ENCODE measurements at places on chromosomes 13 and 19.
A peak's percentile ranks its signal among the peaks of the same experiment; 100 is the strongest.

- DNase-seq: no peak
These were observed 4.7 kb downstream of the ZNF536 start for GRCh38 chr19:30376826-30377425.

DNA sequence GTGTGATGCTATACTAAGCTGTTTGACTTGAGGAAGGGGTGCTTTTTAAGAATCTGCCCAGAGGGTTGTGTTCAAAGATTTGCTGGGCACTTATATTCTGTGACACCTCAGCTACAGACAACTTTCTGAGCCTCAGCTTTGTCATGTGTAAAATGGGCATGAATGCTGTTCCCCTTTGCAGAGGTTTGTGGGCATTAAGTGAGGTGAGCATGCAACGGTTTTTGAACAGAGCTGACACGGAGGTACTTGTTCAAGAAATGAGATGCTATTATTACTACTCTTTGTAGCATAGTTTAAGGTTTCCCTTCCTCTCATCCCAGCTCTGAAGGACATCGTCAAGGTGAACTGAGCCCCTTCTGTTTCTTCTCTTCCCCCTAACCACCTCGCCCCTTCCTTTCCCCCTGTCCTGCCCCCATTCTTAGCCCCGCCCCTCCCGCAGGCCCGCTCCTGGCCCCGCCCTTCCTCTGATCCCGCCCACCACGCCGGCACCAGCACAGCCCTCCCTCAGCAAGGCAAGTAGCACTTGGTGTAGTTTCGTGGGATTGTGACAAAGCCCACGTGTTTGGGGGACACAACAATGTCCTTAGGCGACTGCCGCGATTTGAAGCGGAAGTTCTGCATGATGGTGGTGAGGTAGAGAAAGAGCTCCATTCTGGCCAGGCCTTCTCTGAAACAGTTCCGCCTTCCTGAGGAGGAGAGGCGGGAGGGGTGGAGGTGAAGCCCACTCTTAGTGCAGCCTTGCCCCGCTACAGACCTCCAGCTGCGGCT is 26.1 kb upstream of the CYP2A7 start:
- no peak for DNase-seq

DNA sequence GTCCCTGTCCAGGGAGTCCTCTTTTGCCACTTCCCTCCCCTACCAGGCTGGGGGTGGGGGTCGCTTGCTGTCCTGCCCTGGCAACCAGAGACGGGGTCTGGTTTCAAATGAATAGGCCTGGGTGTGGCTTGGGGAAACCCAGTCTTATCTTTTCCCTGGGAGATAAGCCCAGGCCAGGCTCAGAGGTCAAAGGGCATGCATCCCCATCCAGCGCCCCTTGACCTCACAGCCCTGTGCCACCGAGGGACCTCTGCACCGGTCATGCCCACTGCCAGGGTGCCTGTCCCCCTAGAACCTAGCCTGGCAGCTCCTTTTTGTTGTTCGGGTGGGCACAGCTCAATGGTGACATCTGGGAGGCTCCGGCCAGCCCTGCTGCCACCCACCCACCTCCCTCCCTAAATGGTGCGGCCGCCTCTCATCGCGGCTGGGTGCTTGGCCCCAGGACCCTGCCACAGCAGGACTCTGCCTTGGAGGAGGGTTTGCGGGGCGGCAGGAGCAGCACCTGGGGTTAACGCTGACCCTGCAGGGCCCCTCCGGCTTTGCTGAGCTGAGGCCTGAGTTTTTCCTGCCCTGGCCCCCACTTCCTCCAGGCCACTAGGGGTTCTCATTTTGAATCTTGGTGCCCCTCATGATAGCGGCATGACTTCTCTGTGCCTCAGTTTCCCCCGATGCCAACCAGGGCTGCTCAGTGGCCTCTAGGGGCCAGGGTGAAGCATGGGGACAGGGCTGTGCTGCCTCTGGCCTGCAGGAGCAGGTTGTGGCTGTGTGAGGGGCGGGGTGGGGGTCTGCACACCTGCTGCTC is 2.9 kb upstream of the CERS1 start:
- DNase-seq: no peak

DNA sequence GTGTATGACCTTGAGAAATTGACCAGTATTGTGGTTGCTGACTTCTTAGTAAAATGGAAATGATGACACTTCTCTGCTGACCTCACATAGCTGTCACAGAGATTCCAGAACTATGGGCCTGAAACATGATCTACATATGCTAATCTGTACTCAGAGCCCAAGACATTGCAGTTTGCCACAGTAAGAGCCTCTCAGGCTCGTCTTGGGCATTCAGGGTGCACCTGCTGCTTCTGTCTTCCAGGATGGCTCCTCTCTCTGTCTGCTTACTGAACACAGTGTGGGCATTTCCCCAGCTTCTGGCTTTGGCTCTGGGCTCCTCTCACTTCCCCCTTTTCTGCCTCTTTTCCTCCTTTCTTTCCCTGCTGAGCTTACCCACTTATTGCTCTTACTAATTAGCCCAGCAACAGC is 22.3 kb upstream of the SLC46A3 start:
- DNase-seq: no peak

GRCh38 chr19:35166100-35167063 is 11.8 kb downstream of the FXYD5 start:
- DNase-seq: no peak

GRCh38 chr19:31519256-31519655 is 170.0 kb upstream of the TSHZ3 start:
- DNase-seq: no peak

GRCh38 chr13:64293923-64294322 is 2878.3 kb upstream of the PCDH20 start:
- no peak for DNase-seq

- DNase-seq: peak; percentile 79
These were observed 2.0 kb upstream of the MAB21L1 start for GRCh38 chr13:35478271-35479037.

DNA sequence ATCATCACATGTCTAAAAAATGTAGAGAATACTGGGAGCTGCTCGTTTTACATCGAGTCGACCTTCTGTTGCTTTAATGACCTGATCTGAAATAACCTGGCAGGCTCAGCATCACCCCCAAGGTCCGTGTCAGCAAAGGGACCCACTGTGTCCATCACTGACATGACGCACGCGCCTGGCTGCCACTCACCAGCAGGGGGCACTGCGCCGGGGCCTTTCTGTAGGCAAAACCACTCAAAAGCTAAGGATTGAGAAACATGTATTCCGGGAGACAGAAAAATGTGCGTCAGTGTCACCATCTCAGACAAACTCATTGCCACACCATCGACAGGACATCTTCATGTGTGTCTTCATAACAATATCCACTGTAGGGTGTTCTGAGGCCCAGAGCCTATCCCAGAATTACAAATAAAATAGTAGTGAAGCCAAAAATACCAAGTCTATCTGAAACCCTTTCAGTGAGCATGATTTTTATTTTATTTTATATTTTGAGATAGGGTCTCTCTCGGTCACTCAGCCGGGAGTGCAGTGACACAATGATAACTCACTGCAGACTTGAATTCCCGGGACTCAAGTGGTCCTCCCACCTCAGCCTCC is 130.3 kb upstream of the LSM14A start:
- peak; percentile 55 for DNase-seq

- no peak for DNase-seq
These were observed 24.1 kb downstream of the RFX2 start for GRCh38 chr19:6086068-6086788.

- DNase-seq: no peak
These were observed 108.9 kb upstream of the STARD13 start for GRCh38 chr13:33394294-33394932.

- no peak for DNase-seq
These were observed 10.3 kb downstream of the IGSF23 start for GRCh38 chr19:44623626-44624025.

DNA sequence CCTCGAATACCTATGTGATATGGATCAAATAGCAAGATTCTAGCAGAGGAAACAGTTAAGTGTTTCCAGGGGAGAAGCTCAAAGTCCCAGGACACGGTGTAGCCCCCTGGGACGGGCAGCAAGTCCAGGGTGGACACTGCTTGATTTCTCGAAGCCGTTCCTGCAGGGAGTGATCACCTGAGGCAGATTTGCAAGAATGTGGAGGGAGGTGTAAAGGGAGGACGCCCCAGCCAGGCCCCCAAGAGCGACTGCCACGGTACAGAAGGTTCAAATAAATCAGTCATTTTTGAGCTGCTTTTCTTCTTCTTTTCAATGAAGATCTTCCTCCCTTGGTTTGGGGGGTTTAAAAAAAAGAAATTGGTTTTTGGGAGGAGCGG is 41.4 kb downstream of the KLF2 start:
- no peak for DNase-seq

- DNase-seq: no peak
These were observed at the start of gene ATP1A3 for GRCh38 chr19:41993612-41994483. TSS of gene ATP1A3 (minus strand) at chr19:41994230. CDS start at chr19:41994076, 154 bp downstream.

DNA sequence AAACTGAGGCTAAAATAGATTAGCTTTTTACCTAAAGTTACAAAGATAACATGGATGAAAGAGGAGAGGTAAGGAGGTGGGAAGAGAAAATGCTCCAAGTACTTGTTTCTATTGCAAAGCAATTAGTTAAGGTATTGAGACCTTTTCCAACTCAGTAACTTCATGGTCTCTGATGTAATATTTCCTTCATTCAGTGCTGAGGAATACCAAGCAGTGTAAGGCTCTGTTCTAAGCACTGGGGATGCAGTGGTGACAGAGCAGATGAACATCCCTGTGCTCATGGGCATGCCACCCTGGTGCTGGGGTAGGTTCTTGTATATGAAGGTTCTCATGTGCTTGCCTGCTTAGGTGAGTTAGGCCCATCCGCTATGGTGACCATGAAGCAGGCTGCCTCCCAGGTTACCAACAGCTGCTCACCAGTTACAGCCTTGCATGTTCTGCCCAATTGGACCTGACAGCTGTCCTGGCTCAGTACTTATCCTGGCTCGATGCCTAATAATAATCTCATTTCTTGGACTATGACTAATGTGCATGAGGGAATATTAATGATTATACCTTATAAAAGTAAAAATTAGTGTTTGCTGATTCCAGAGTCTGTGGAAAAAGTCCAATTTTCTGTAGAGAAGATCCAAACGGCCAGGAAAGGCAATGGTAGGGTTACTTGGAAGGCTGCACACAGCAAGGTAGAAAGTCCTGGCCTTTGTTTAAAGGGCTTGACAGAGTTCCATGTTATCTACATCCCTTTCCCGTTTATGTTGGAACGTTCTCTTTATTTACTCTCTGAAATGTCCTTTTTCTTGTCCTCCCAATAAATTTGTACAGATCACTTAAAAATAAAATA is 48.3 kb downstream of the LATS2 start:
- no peak for DNase-seq

GRCh38 chr19:16035601-16036297 is 40.5 kb upstream of the TPM4 start:
- no peak for DNase-seq

- DNase-seq: no peak
These were observed 57.4 kb upstream of the RCBTB2 start for GRCh38 chr13:48590141-48590901.

DNA sequence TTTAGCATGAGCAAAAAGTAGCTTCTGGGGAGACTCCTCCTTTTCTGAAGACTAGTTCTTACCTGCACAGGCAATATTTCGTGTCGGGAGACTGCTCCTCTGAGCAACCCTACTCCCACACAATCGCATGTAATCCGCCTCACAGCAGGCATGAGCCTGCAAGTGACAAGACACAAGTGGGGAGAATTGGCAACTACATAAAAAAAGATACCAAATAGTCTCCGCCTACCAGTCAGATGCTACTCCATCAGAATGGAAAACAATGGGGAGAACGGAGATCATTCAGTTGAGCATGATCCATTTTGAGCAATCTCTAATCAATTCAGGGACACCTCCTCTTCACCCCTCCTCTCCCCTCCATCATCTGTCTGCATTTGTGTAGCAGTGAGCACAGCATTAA is 321.0 kb downstream of the COG6 start:
- DNase-seq: no peak

GRCh38 chr19:48635263-48635965 is 1.8 kb downstream of the DBP start:
- no peak for DNase-seq
